ENCODE measurements at places on chromosomes 3 and 15.
A peak's percentile ranks its signal among the peaks of the same experiment; 100 is the strongest.

- DNase-seq = no peak
Observed at GRCh38 chr3:160780245-160780644, 24.2 kb downstream of the PPM1L start.

- no peak for DNase-seq
Observed at GRCh38 chr15:90814191-90814821, 54.1 kb upstream of the FURIN start.

DNA sequence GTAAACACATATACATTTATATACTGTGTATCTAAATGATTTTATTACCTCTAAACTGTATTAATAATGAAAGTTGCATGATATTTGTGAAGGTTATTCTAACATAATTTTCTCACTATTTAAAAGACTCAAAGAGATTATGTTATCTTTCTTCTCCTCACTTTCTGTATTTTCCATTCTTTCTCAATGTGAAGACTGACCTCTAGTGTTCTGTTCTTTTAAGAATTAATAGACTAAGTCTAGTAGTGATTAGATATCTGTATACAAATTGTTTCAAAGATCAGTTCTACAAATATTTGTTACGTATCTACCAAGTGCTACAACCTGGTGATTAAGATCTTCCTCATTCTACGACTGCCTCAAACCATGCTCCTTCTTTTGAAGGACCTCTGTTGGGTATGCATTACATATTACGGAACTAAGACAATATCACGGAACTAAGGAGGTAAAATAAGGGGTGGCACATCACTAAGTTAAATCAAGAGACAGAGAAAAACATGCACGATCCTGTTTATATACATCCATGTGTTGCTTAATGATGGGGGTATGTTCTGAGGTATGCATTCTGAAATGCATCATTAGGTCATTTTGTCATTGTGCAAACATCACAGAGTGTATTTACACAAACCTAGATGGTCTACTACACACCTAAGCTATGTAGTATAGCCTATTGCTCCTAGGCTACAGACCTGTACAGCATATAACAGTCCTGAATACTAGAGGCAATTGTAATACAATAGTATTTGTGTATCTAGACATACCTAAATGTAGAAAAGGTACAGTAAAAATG lies 161.5 kb upstream of the KBTBD8 start:
- DNase-seq = no peak

DNA sequence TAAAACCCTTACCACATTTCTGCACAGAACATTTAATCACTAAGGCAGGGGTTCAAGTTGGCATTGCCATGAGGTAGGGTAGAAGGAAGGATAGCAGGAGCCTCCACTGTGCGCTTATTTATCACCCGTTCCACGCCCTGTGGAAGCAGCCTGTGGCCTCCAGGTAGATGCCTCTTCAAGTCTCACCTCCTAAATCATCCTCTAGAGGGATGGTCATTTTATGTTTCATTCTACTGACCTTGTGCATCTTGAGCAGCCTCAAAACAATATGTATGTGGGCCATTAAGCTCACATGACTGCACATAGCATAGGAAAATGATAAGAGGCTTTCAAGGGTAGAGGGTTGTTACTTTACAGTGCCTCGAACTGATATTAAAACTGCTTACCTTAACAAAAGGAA lies 546.2 kb downstream of the GRM7 start:
- DNase-seq = no peak

DNA sequence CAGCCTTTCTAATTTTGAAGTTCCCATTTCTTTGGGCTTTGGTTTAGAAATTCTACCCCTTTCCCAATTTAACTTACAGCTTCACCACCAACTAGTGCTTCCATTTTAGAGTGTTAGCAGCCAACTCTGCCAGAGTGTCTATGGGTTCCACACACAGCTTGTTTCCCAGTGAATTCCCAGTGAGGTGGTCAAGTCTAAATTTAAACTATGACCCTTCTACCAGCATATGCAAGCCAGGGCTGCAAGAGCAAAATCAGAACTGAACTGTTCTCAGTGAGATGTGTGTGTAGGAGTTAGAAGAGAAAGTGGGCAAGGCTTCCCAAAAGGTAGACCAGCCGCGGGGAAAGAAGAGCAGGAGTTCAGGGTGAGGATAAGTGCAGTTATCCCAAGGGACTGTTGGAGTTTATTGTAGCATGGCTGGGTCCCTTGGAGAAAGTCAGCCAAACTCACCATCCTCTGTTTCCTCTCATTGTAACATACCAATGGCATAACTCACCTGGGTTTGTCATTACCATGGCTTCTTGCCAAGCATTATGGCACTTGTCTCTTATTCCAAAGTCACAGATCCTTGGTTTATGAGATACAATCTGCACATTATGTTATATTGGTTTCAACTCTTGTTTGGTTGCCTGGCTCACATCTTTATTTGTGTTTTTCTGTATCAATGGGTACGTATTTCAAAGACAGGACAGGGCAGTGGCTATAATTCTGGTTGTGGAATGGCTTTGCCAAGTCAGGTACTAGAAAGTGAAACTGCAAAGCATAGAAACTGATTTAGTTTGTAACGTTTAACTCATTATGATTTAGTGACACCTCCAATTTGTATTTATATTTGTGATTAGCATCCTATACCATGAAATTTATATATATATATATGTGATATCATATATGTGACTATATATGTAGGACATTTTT lies 130.2 kb upstream of the UMPS start:
- DNase-seq = peak; percentile 89

DNA sequence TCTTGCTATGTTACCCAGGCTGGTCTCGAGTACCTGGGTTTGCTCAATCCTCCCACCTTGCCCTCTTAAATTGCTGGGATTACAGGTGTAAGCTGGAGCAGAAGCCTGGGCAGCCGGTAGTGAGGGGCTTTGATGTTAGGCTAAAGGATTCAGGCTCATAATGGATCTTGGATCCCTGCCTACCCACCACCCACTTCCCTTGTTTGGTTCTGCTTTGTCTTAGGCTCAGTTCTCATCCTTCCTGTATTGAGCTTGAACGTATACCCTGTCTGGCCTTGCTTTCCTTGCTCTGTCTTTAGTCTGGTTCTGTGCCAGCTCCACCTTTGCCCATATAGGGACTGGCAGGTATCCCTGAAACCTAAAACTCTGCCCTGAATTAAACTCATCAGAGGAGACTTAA lies 1.7 kb downstream of the PPCDC start:
- DNase-seq = no peak

DNA sequence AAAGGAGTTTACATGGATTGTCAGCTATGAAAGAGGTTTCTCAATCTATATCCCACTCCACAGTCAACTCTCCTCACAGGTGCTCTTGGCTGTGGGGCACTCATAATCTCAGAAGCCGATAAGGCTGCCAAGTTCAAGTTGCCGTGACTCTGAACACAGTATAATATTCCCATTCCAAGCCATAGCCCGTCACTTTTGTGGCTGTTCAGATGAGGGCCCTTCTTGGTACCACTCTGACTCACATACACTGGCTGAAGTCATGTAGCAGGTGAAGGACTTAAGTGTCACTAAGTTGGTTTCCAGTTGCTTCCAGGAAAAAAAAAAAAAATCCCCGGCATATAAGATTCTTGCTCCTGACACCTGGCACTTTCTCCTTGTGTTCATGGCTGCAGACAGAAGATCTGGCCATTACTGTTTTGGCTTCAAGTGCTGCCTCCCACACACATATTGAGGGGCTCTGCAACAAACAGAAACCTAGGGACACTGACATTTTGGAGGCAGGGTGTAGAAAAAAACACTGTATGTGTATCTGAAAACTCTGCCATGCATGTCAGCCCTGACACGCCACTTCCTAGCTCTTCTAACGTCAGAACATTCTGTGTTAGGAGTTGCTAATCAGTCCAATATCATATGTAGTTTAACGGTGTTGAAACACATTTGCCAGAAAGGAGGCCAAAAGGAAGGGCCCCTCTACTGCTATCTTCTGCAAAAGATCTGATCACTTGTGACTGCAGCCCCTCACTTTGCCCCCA lies 170.2 kb upstream of the ICE2 start:
- DNase-seq = no peak

DNA sequence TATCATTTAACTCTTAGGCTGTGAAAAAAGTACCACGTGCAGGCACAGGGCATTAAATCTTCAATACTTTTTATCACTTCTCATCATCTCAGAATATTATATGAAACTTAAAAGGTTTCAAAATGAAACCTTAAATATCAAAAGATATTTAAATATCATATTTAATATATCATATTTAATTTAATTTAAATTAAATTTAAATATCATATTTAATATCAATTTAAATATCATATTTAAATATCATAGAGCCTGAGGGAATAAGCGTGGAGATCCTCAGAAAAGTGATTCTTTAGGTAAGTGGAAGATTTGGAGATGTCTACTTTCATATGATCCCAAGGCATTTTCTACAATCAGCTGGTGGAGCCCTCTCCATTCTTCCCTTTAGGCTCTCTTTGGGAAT lies 716.6 kb downstream of the OTOL1 start:
- DNase-seq = no peak

DNA sequence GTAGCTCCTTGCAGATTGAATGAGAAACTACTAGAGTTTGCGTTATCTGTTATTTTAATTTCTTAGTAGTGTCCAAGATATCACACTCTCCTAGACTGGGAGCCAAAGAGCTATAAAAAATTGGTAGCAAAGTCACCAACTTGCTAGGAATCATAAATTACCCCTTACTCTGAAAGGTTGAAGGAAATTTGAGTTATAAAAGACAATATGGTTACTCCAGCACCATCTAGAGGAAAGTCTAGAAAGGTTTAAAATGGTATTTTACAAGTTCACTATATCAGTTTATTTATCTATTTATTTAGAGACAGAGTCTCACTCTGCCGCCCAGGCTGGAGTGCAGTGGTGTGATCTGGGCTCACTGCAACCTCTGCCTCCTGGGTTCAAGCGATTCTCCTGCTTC lies 121.6 kb downstream of the RBPMS2 start:
- no peak for DNase-seq

DNA sequence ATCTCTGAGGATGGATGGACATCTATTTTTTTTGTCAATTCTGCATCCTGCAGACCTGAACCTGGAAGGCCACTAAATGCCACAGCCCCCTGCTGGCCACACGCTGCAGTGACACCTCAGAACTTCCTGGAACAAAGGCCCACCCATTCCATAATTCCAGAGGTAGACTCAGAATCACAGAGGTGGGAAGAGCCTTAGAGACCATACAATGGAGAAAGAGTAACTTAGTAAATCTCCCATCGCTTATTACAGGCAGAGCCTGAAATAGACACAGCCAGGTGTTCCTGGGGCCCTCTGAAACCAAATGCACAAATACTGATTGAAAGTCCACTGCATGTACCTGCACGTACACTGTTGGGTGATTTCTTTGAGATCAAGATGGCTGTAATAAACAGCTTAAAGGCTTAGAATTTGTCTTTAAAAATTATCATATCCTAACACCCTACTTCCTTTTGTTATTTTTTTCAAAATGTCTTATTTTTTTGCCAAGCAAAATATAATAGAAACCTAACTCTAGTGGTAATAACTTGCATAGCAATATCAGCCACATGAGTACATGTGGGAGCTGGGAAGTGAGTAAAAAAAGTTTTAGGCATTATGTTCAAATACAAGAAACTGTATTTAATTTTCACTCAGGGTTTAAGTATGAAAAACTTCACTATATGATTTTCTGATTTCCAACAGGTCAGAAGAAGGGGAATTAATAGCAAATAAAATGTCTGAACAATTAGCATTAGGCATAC lies 62.7 kb downstream of the EOMES start:
- peak; percentile 75 for DNase-seq

DNA sequence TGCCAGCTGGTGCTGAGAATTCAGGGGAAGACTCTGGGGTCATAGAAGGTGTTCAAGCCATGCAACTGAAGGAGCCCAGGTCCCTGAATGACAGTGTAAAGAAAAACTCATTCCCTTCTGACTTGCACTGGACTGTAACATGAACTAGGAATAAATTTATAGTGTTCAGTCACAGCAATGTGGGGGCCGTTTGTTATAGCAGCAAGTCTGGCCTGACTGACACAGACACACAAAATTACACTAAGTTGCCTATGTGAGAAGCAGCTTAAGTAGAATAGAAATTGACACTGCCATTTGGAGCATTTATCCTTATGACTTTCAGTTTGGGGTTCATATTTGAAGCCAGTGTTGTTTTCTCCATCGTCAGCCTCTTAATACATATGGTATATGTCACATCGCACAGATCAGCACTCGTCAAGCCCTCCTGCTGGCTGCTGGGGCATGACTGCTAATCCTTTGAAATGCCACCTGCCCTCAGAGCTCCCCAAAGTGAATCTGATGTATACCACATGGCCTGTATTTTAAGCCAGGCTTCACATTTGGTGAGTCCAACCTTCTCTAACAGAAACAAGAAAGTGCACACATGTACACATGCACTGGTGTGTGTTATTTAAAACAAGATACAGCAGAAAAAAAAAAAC lies 17.1 kb upstream of the HEG1 start:
- no peak for DNase-seq

- no peak for DNase-seq
Observed at GRCh38 chr15:84590406-84590805, 10.4 kb upstream of the ZSCAN2 start.
